Activated CD8-positive, alpha-beta T cell treated with anti-CD3 and anti-CD28 coated beads for 36 hours (primary cell): ENCODE measurements at places on chromosomes 13 and 19. TPM values are rescaled to one million over a fixed set of nuclear protein-coding genes. Genes with fewer than 3 reads are reported as not detected.

CD22 gene
- 2.8 TPM for total RNA-seq

CNN1 gene
- not detected for total RNA-seq

C2CD4C gene
- total RNA-seq, result 0.13 TPM

ZNF486 gene
- 15.5 TPM for total RNA-seq

VSTM2B gene
- total RNA-seq, result not detected

UHRF1 gene
- 173 TPM for total RNA-seq

KCTD12 gene
- total RNA-seq, result 14.8 TPM

SELENOV gene
- total RNA-seq, result not detected

GJB2 gene
- total RNA-seq, result 1.1 TPM

HIF3A gene
- not detected for total RNA-seq
